ENCODE measurements at places on chromosomes 16 and 17.

GRCh38 chr17:78284146-78284545 lies 52.7 kb downstream of the TMEM235 start:
- no peak for DNase-seq

- DNase-seq: no peak
Measured at GRCh38 chr17:30505868-30506417, 28.7 kb downstream of the GOSR1 start.

GRCh38 chr16:70653406-70653805 lies 7.0 kb downstream of the IL34 start:
- DNase-seq: no peak

- no peak for DNase-seq
Measured at GRCh38 chr17:44990994-44991393, 22.9 kb upstream of the C1QL1 start.

- DNase-seq: no peak
Measured at GRCh38 chr16:82562183-82562683, 64.5 kb upstream of the CDH13 start.

- no peak for DNase-seq
Measured at GRCh38 chr16:85209526-85210121, 97.4 kb upstream of the CIBAR2 start.

GRCh38 chr17:5555254-5555653 lies 29.1 kb downstream of the NLRP1 start:
- DNase-seq: no peak

- DNase-seq: no peak
Measured at GRCh38 chr16:89358030-89359005, 132.0 kb downstream of the ANKRD11 start.

DNA sequence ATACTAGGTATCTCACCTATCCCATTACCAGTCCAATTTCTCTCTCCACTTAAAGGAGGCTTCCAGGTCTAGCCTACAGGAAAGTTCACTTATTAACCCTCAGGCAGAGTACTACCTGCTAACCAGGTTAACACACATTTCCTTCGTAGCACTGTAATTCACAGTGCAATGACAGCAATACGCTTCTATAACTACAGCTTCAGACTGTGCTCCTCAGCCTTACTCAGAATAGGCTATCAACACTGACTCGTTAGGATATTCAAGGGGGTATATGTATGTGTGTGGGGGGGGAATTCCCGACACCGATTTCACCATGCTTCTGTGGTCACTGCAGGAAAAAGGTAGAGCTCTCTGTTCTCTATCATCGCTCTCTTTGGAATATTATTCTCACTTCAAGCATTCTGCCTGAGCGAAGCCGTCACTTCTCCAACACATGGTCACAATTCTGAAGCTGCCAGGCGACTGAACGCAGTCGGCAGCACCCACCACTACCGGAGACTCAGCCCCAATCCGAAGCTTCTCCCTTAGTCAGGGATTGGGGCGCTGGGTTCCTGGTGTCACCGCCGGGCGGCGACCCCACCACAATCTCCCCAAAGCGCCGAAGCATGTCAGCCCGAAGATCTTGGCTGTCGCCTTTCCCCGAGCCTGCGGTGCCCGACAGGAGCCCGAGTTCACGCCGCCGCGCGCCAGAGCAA lies 618 bp downstream of the GGA3 start:
- no peak for DNase-seq

- DNase-seq: peak; percentile 70
Measured at GRCh38 chr17:44829523-44830358, at the start of gene GJC1. GJC1 (minus strand) TSS chr17:44830287; CDS start chr17:44805817, 24,470 bp downstream.

DNA sequence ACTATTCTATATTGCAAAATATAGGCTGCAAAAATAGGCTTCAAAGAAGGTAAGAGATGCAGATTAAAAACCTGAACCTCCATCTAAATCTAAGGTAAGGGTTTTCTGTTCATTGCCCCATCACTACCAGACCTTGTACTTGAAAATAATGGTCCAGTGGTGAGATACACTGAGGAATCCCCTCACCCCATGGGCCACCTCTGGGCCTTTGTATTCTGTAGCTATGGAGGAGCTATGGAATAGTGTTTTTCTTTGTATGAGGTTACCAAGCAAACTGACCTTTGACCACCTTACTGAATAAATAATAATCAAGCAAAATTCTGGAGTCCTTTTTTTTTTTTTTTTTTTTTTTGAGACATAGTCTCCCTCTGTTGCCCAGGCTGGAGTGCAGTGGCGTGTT lies 4.8 kb upstream of the UBE2Z start:
- DNase-seq: no peak

DNA sequence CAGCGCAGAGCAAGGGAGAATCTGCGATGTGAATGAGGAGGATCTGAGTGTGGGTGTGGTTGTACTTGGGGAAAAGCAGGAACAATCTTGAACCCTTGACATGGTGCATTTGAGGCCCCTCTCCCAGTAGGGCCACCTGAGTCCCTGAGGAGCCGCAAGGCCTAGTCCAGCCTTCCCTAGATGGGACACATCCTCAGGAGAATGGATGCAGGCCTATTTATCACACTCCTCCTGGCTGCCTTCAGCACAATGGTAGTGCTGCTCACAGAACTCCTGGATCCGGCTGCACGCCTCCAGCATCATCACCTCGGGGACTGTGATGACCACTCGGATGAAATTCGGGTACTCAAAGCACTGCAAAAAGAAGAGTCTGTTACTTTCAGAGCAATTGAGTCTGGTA lies 9.0 kb downstream of the TAT start:
- DNase-seq: no peak

DNA sequence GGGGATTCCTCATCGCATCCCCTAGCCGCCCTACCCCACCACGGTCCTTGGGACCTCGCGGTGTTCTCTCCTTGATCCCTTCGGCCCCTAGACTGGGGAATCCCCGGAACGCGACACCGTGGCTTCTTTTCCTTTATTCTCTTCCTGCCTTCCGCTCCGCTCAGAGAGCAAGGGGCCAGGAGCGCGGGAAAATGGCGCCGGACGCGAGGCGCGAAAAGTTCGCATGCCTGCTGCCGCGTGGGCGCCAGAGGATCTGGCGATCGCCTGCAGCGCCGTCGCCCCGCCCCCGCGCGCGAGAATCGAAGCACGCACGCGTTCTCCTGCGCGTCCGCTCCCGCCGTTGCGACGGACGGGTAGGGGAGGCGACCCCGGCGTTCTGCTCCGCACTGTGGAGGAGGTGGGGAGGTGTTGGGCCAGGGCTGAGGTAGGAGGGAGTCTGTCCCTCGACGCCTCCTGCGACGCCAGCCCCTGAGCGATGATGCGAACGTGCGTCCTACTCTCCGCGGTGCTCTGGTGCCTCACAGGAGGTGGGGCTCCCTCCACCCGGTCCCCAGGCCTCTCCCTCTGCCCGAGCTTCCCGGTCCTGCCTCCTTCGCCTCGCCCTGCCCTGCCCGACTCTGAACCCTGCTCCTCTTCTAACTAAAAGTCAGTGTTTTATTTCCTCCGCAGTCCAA lies at the start of gene ZPBP2:
Gene ZPBP2, plus strand, starts transcription at position 323 of the 674 bp plus-strand sequence. Its CDS starts 153 bp downstream, at position 476.
- DNase-seq: no peak

GRCh38 chr17:50539762-50540559 lies 7.0 kb upstream of the SPATA20 start:
- DNase-seq: no peak

- no peak for DNase-seq
Measured at GRCh38 chr16:85337910-85338637, 225.8 kb upstream of the CIBAR2 start.

DNA sequence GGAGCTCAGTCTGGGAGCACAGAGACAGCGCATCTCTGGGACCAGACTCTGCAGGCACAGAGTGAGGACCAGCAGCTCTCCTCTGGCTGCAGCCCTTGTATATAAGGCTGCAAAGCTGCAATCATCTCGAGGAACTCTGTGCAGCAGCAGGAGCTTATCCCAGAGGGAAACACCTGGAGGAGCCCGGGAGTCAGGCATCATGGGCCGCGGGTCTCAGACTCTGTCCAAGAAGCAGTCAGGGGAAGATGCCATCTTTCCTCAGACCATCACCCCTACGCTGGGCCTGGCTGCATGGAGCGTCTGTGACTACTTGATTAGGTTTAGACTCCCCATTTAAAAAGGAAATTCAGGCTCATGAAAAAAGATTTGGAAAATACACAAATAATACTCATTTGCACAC lies 122.0 kb downstream of the IRF8 start:
- DNase-seq: peak; percentile 32

GRCh38 chr16:47644166-47644565 lies 183.0 kb downstream of the PHKB start:
- DNase-seq: peak; percentile 24

DNA sequence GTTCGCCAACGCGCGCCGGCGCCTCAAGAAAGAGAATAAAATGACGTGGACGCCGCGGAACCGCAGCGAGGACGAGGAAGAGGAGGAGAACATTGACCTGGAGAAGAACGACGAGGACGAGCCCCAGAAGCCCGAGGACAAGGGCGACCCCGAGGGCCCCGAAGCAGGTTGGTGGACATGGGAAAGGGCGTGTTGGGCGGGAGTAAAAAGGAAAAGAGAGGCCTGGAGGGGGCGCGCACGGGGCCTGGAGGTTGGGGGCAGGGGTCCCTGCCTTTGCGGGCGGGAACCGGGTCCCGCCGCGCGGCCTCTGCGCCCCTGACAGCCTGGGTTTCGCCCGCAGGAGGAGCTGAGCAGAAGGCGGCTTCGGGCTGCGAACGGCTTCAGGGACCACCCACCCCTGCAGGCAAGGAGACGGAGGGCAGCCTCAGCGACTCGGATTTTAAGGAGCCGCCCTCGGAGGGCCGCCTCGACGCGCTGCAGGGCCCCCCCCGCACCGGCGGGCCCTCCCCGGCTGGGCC lies 2.1 kb downstream of the IRX5 start:
- no peak for DNase-seq

DNA sequence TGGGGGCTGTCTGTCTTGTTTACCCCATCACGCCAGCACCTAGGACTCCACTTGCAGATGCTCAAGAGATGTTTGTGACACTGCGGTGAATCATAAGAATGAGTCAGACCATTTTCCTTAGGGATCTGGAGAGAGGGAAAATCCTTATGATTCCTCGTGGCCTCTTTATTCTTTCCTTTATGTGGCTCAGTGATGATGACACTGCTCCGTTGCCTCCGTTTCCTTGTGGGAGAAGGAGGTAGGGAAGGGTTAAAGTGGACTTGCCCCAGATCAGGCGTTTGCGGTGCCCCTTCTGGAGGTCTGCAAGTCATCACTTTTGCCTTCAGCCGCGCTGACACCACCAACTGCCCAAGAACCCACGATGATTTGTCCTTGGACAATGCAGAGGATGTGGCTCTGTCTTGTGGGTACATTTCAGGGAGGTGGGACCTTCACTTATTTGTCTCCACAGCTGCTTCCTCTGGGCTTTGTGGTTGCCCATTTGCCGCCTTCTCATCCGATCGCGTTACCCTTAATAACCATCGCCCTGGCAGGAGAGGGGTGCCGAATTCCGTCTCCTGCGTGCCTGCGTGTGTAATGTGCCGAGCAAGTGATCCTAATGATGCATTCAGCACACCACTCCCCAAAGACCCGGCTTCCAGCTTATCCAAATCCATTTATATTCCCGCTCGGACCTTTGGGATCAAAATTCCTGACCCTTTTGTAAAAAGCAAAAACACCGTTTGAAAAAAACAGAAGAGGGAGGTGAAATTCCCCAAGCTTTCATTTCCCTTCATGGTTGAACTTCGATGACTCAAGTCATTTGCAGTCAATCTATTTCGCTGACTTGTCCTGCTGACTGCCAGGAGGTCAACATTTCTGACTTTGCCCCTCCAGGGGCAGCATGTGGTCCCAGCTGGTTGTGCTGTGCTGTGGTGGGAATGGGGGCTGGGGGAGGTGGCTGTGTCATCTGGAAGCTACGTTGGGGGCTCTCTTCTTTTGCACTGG lies 87.2 kb upstream of the IRX3 start:
- no peak for DNase-seq

DNA sequence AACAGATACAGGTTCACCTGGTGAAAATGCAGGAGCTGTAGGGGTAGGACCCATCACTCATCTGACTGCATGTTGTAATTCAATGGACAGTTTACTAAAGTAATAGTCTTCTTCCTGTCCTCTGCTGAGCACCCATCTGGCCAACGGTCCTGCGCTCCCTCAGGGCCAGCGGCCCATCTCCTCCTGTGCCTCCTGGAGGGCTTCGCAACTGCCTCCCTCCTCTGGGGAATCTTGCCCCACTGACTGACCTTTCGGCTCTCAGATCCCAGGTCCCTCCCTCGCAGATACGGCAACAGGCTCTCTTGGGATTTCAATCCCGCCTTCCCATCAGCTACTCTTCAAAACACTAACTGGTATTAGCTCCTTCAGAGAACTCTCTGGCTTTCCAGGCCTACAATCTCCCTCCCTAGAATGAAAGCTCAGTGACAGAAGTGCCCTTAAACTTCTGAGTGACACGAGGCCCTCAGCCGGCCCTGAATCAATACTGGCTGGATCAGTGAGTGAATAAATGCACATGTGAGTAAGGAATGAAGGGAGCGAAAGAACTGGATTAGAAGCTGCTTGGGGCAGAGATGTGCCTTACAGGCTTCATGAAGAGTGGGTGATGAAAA lies 1.3 kb downstream of the PEMT start:
- DNase-seq: no peak

GRCh38 chr16:1701216-1701878 lies 4.6 kb upstream of the MAPK8IP3 start:
- DNase-seq: no peak

DNA sequence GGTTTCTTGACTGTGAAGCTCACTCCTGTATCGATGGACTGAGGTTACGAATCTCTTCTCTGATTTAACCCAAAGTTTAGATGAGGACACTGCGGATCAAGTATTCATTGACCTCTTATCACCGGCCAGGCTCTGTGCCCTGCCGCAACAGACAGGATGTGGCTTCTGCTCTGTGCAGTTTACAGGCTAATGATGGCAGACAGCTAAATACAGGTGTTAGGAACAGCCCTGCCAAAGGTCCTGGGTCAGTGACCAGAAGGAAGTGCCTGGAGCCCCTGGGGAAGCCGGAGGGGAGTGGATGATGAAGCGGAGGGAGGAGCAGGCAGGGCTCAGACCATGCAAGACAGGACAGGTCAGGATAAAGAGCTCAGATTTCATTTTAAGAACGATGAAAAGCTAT lies 44.4 kb downstream of the HAPSTR1 start:
- peak; percentile 44 for DNase-seq

- DNase-seq: no peak
Measured at GRCh38 chr17:41784207-41784744, 2.2 kb downstream of the JUP start.

GRCh38 chr17:49725452-49726130 lies 17.8 kb upstream of the SLC35B1 start:
- no peak for DNase-seq

DNA sequence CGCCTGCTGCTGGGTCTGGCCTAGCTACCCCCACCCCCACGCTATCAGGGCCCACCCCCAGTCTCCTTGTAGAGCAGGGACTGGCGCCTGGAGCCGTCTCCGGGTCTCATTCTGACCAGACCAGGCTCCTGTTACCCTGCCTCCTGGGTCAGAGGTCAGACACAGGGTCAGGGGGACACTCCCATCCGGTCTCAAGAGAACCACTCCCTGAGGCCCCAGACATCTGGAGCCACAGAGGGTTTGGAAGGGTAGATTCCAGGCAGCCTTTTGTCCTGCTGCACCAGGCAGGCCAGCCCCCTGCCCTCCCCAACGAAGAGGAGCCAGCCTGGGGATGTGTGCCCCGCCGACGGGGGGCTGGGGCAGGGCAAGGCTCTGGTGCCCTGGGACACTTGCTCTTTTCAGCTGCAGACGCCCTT lies 944 bp upstream of the WFIKKN1 start:
- DNase-seq: no peak

GRCh38 chr16:85898521-85899442 lies at the start of gene IRF8:
IRF8 (plus strand) TSS chr16:85899162; CDS start chr16:85903016, 3,854 bp downstream.
- peak; percentile 77 for DNase-seq

- no peak for DNase-seq
Measured at GRCh38 chr17:65064452-65065019, 8.0 kb upstream of the GNA13 start.

- DNase-seq: no peak
Measured at GRCh38 chr16:17299790-17300189, 171.0 kb downstream of the XYLT1 start.

All from tibial artery (tissue), 4 donors.